ENCODE measurements at places on chromosomes 4 and X.

- DNase-seq = no peak
Measured at GRCh38 chrX:33045882-33046281, 165.5 kb downstream of the DMD start.

- no peak for DNase-seq
Measured at GRCh38 chr4:162364651-162365050, 200.9 kb upstream of the FSTL5 start.

- peak; percentile 4 for DNase-seq
Measured at GRCh38 chrX:148813422-148813821, 313.0 kb downstream of the AFF2 start.

DNA sequence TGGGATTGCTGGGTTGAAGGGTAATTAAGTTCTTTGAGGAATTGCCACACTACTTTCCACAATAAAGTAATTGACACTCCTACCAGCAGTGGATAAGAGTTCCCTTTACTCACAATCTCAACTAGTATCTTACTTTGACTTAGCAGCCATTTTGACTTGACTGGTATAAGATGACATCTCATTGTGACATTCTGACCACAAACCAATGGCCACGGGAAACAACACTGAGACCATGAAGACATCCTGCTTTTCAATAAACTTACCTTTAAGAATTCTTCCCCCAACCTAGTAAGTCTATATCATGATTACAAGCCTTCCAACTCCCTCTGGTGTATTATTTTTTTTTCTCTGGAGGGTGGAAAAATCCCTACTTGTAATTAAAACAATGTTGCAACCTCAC lies 66.9 kb upstream of the WDR1 start:
- DNase-seq = no peak

DNA sequence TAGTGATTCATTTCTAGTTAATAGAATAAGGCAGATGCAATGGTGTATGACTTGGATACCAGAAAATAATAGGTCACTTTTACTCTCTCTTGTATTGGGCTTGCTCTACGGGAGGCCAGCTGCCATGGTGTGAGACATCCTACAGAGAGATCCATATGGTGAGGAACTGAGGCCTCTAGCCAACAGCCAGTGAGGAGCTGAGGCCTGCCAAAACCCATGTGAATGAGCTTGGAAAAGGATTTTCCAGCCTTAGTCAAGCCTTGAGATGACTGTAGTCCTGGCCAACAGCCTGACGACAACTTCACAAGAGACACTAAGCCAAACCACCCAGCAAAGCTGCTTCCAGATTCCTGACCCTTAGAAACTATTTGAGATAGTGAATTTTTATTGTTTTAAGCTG lies 1300.2 kb downstream of the RAPGEF2 start:
- no peak for DNase-seq

GRCh38 chrX:66918511-66918910 lies 279.6 kb upstream of the EDA2R start:
- DNase-seq = no peak

DNA sequence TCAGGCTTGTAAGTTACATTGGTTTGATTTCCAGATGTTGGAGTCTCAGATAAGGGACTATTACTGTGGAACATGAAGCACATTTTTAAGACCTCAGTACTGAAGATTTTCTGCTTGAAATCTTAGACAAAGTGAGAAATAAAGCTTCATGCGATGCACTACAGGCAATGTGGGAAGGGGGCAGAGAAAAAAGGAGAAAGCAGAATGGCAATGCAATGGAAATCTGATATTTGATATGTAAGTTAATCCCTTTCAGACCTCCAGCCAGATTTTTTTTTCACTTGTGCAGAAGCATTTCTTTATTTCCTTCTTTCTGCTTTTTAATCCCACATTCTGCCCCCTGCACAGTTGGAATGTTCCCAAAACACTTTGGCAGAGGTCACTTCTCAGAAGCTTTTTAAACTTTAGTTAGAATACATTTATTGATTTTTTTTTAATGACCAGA lies 174.3 kb downstream of the ADGRL3 start:
- peak; percentile 82 for DNase-seq

DNA sequence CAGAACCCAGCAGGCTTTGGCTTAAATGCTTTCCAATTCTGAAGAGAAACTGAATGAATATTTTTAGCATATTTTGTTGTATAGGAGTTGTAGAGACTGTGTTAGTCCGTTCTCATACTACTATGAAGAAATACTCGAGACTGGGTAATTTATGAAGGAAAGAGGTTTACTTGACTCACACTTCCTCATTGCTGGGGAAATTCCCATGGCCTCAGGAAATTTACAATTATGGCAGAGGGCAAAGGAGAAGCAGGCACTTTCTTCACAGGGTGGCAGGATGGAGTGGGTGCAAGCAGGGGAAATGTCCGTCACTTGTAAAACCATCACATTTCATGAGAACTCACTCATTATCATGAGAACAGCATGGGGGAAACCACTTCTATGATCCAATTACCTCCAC lies 291.7 kb downstream of the PACRGL start:
- DNase-seq = no peak

DNA sequence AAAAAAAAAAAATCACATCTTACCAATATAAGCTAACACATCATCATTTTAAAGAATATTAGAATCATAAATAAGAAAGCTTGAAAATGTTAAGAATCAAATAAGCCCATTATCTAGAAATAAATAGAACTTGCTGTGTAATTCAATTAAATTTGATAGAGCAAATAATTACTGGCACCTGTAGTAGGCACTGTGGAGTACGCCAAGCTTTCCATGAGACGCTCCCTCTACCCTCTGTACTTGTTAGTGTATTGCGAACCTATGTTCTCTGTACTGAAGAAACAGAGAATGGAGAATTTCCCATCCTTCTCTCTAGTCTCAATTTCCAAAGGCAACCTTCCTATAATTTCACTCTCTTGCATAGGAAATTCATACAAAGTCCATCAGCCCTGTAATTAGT lies 61.7 kb upstream of the HAND2 start:
- DNase-seq = no peak

DNA sequence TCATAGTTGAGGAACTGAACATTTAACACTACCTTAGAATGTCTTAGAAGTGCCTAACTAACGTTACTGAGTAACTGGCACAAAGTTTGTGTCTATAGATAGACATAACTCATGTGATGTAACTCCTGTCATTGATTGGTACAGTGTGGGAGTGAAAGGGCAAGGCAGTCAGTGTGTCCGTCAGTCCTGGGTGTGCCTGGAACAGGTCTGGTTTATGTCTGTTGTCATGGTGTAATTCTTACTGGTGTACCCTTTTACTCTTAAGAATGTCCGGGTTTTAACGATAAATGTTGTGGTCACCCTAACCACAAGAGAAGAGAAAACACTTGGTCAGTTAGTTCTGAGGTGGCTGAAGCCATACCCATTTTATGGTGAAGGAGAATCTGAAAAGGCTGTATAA lies 93.1 kb upstream of the ESX1 start:
- DNase-seq = peak; percentile 59
